ENCODE measurements at places on chromosomes 16 and 17.
A peak's percentile ranks its signal among the peaks of the same experiment; 100 is the strongest.

DNA sequence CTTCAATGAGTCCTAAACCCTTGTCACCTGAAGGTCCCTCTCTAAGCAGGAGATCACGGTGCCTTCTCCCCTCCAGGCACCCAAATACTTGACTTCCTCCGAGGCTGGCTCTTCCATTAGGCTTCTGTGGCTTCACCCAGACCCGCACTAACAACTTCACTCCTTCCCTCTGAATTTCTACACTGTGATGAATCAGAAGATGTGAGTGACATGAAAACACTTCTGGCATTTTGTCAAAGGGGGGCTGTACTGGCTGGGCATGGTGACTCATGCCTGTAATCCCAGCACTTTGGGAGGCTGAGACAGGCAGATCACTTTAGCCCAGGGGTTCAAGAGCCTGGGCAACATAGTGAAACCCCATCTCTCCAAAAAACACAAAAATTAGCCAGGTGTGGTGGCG, 72.6 kb upstream of the CNEP1R1 start:
- no peak for DNase-seq

- no peak for DNase-seq
Observed at GRCh38 chr17:78146881-78147280, 696 bp downstream of the C17orf99 start.

DNA sequence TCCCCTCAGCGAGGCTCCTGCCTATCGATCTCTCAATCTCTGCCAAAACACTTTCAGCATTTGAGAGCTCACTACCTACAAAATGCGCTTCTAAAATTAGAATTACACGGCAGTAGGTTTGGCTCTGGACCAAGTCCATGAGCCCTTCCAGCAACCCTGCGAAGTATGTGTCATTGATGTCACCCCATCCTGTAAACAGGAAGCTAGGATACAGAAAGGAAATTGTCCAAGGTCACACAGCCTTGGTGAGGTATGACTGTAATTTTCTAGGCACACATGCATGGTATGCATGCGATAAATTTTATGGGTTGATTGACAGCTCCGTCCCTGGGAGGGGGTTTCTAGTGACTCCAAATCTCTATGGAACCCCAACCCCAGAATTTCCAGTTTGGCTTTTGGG, 330.3 kb upstream of the CDH5 start:
- DNase-seq: no peak

DNA sequence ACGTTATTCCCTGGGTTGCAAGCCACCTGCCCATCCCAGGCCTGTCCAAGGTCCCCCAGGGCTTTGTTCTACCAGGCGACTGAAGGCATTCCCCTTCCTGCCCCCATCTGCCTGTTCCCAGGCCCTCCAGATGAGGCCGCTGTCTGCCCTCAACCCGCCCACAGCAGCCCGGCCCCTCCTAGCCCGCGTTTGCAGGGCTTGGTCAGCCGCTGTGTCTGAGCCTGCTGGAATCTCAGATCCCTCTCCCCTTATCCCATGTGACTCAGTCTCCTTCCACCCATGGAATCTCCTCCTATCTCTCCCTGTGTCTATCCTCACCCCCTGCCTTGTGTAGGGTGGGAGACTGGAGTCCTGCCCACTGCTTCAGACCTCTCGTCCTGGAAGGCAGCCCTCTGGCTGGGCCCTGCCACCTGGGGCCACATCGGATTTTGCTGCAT, 186.0 kb upstream of the TNRC6C start:
- DNase-seq: peak; percentile 54

DNA sequence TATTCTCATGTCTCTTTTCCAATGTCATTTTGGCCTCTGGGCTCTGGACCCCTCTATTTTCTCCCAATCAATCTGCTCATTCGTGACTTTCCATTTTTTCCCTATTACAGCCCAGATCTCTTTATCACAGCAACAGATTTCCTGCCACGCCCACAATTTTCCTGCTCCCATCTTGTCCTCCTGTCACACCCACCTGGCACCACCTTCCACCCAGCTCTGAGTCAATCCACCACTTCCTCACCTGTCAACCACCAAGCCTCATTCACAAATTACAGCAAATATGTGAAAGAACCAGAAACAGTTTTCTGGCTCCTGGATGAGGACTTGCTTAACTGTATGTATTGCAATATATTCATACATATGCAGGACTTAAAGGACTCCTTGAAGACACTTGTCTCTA, 311.3 kb downstream of the GRIN2A start:
- no peak for DNase-seq

DNA sequence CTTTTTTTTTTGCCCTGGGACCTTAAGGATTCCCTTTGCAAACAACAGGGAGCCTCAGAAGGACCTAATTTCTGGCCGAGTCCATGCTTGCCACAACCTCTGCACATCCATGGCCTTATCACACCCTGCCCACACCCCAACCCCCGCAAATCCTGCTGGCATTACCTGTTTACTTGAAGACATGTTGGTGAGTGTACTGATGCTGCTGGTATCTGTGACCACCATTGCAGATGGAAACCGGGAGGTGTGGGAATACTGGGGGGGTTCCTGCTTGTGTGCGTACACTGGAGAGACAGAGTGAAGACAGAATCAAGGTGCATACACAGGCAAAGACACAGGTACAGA, 46.0 kb downstream of the HNF1B start:
- DNase-seq: no peak

GRCh38 chr17:57531078-57531477, 214.0 kb downstream of the CCDC182 start:
- DNase-seq: no peak

- no peak for DNase-seq
Observed at GRCh38 chr16:2719328-2720063, 528 bp downstream of the PRSS27 start.

- DNase-seq: no peak
Observed at GRCh38 chr16:88951501-88951900, 25.5 kb downstream of the CBFA2T3 start.

- DNase-seq: no peak
Observed at GRCh38 chr16:60459463-60459862, 1576.8 kb downstream of the CDH8 start.

GRCh38 chr17:49688848-49689247, 11.0 kb upstream of the SPOP start:
- no peak for DNase-seq

DNA sequence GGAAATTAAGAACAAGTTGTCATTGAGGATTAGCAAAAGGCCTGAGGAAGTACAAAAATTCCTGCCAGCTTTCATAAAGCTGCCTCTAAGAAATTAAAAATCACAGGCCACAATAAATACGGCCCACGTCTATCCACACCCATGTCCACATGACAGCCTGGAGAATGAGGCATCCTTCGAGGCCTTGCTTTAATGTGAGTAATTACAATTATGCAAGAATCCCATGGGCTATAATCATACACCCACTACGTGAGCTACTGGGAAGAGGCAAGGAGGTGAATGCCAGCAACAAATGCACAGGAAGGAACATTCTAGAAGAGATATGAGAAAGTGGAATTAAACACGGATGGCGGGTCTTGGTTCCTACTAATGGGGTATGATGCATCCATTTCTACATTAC, 65.4 kb upstream of the ZFHX3 start:
- no peak for DNase-seq

Measured in stimulated activated CD4-positive, alpha-beta T cell treated with anti-CD3 and anti-CD28 coated beads, Interleukin-4, amount 100 ng/mL, for 48 hours (primary cell).